Activated T-cell treated with anti-CD3 and anti-CD28 coated beads for 48 hours (primary cell): ENCODE measurements at places on chromosomes 2 and 18.

DNA sequence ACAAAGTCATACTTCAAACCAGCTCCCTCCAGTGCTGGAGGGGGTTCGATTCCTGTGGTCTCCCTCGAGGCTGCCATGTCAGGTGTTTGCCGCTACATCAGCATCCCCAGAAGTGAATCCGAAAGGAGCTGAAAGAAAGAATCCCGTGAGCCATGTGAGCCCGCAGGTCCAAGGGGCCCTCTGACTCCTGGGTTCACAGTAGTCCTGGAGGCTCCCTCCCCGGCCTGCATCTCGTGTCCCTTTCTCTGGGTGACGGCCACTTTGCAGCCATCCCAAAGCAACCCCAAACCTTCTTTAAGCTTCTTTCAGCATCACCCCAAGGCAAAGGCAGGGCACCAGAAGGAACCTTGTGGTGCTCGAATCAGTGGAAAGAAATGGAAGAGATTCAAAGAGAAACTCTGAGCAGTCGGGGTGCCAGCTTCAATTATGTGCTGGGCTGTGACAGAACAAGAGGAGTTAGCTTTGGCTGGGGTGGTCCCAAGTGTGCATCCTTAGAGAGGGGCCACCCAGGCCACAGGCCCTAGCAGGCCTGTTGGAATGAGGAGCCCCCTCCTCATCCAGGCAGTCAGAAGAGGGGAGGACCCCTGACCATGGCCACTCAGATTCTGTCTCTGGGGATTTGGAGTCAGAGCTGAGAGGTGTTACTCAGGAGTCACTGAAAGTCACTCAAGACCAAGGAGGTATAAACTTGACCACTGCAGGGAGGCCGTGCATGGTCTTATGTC is 59.7 kb downstream of the CIB4 start:
- no peak for DNase-seq

GRCh38 chr2:227004482-227004881 is 159.5 kb downstream of the COL4A4 start:
- DNase-seq = no peak

- no peak for DNase-seq
These were observed 165.6 kb downstream of the SEPTIN10 start for GRCh38 chr2:109448207-109448606.

GRCh38 chr2:158969715-158970240 is 1.3 kb downstream of the TANC1 start:
- DNase-seq = no peak

DNA sequence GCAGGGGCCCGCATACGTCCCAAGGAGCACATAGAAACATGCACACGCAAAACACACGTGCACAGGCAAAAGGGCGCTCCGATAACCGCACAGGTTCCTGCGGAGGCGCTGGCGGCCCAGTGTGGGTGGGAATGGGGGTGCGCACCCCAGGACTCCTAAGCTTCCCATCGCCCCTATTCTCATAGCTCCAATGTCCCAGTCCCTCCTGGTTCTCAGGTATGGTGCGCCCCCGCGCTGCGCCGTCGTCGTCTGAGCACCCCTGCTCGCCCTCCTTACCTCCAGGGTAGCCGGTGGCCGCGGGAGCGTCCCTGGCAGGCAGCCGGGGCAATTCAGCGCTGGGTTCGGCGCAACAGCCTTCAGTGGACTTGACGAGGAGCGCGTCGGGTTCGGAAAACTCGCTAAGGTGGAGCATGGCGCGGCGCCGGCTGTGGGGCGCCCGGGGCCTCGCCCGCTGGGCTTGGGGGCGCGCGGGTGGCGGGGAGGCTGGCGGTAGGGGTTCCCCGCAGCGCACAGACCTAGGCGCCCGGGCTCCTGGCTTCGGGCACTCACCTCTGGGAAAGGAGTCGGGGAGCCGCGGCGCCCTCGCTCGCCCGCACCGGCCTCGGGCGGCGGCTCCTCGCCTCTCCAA is 328 bp downstream of the EGR4 start:
- DNase-seq = no peak

- no peak for DNase-seq
These were observed 27.0 kb downstream of the TFCP2L1 start for GRCh38 chr2:121258051-121258450.

- no peak for DNase-seq
These were observed 215.7 kb upstream of the HNMT start for GRCh38 chr2:137748533-137748932.

DNA sequence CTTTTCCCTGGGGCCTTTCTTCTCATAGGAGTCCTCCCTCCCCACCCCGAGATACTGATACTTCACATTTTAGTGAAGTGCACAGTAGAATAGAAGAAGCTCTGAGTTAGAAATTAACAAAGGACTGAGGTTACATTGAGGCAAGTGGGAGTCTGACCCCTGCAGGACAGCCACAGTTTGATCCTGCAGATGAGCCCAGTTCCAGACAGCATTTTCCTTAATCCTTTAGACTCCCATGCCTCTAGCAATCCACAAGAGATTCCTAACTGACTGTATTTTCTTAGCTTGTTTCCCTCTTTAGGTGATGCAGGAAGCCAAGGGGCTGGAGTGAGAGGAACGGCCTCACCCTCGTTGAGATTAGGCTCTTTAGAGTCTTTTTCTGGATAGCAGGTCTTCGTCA is 204.0 kb downstream of the CYRIA start:
- no peak for DNase-seq

GRCh38 chr18:7645756-7646155 is 78.6 kb downstream of the PTPRM start:
- no peak for DNase-seq

DNA sequence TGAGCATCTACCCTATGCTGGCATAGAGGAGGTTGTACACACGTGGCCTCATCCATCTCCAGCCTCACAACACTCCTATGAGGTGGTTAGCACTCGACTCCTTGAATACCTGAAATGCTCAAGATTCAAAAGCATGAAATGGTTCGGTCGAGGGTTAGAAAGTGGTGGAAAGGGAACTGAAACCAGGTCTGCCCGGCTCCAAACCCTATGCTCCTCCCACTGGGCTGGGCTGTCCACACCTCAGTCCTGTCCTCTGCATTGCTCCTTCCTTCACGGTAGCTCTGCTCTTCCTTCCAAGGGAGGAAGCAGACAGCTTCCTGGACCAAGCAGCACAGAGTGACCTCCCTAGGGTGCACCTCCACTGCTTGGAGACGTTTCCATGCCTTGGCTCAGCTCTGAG is 565.2 kb upstream of the ID2 start:
- DNase-seq = no peak

- no peak for DNase-seq
These were observed 916.0 kb upstream of the CELF4 start for GRCh38 chr18:38481576-38481975.

GRCh38 chr2:12429779-12430406 is 286.8 kb upstream of the TRIB2 start:
- no peak for DNase-seq

DNA sequence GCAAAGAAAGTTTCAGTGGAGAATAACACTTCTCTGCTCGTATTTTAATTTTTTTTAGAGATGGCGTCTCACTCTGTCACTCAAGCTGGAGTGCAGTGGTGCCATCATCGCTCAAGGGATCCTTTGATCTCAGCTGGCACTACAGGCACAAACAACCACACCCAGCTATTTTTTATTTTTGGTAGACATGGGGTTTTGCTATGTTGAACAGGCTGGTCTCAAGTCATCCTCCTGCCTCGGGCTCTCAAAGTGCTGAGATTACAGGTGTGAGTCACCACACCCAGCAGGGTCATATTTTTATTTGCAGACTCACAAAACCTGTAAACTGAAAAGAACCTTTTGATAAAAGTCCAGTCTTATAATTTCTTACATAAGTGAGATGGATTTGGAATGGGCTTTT is 2.6 kb downstream of the TRAK2 start:
- DNase-seq = no peak

DNA sequence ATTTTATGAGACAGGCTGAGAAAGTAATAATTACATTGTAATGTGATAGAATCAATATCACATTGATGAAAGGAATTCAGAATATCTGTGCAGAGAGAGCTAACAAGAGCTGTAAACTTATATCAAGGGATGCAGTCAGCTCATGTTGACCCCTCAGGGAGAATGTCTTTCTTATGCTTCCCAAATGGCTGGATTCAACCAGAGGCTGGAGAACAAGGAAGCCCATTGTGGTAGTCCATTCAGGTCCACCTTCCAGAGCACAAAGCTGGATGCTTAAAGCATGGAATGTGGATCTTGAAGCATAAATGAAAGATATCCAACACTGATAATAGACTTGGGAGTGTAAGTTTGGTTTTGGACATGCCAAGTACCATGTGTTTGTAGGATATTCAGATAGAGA is 220.0 kb downstream of the FIGN start:
- DNase-seq = no peak

DNA sequence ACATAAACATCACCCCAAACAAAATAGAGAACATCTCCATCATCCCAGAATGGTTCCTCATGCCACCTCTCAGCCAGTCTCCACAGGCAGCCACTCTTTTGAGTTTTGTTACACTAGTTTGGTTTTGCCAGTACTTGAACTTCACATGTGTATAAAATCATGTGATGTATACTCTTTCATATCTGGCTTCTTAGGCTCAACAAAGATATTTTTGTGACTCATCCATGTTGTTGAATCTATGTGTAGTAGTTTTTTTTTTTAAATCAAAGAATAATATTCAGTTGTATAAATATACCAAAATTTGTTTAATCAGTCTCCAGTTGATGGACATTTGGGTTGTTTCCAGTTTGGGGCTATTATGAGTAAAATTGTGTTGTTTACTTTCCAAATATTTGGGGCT is 75.9 kb downstream of the PMS1 start:
- DNase-seq = no peak

DNA sequence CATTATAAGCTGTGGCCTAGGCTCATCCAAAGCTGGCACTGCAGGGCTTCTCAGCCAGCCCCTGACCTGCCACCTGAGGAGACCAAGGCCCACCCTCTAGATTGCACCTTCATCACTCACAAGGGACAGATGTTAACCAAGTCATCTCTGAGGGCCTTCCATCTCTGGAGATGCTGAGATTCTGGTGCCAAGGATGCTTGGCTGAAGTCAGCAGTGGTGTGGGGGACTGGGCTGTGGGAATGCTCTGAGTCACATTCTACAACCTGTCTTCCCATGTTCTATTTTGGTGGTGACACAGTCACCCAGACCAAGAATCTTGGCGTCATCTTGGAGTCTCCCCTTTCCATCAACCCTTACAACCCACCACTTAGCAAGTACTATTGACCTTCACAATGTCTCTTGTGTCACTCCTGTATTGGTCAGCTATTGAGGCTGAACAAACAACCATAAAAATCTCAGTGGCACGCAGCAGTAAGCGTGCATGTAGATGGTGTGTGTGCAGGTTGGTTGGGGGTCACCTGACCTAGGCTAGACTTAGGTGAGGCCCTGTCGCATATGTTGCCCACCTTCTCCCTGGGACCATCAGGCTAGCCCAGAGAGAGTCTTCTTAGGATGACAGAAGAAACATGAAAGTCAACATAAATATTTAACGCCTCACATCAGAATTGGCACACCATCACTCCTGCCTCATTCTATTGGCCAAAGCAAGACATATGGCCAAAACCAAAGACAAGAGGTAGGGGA is 135.0 kb downstream of the SMAD7 start:
- DNase-seq = no peak

DNA sequence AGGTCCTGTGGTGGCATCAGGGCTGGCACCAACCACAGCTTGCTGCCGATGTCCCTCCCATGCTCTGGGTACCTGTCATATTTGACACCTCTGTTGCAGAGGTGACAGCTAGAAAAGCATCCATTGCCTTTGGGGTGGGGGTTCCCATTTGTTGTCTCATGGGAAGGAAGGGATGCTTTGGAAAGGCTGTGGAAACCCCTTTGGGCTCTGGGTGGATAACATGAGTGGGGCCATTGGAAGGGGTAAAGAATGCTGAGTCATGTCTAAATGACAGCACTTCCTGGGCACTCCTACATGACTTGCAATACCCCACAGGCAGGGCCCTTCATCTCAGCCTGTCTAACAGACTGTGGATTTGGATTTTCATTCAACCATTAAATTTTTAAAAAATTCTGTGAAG is 27.8 kb downstream of the CTIF start:
- DNase-seq = no peak

- no peak for DNase-seq
These were observed 26.9 kb upstream of the DTNB start for GRCh38 chr2:25700221-25700660.

DNA sequence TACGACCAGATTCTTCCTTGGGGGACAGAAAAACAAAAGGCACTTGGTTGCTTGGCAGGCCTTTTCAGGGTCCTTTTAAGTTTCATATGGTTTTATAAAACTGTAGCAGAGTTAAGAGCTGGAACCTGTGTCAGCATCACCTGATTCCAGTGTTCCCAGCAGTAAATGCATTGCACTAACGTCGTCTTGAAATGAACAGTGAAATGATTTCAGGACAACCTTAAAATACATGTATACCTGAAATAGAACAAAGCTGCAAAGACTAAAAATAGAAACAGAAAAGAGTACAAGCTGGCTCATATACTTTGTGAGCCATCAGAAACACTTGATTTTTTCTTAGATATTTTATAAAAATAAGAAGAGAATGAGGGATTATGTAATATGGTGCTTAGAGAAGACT is 51.9 kb downstream of the ACSL3 start:
- no peak for DNase-seq

GRCh38 chr2:203774760-203775159 is 68.3 kb downstream of the CD28 start:
- DNase-seq = no peak

- no peak for DNase-seq
These were observed 35.8 kb downstream of the IMPA2 start for GRCh38 chr18:12017081-12017480.

- DNase-seq = no peak
These were observed 22.7 kb downstream of the MRO start for GRCh38 chr18:50797142-50797541.

- DNase-seq = no peak
These were observed 190.8 kb upstream of the HNRNPA3 start for GRCh38 chr2:177021706-177022343.

GRCh38 chr2:16284941-16285625 is 344.7 kb downstream of the MYCN start:
- no peak for DNase-seq

DNA sequence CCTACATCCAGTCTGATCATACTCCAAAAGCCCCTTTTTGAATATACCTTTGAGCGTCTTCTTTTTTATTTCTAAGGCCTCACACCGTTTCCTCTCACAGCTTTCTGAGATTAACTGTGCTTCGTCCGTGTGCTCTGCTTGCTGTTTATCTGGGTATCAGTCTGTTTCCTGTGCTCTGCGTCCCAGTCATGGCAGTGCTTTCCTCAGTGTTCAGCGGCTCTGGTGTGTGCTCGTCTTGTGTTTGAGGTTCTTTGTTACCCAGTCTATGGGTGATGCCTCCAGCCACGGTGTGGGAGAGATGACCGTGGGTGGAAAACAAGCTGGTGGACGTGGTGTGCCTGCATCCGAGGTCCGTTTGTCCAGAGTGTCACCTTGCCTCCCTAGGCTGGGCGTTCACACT is 33.6 kb upstream of the BIN1 start:
- DNase-seq = no peak
